ENCODE measurements at places on chromosomes 11 and 22.
A peak's percentile ranks its signal among the peaks of the same experiment; 100 is the strongest.

DNA sequence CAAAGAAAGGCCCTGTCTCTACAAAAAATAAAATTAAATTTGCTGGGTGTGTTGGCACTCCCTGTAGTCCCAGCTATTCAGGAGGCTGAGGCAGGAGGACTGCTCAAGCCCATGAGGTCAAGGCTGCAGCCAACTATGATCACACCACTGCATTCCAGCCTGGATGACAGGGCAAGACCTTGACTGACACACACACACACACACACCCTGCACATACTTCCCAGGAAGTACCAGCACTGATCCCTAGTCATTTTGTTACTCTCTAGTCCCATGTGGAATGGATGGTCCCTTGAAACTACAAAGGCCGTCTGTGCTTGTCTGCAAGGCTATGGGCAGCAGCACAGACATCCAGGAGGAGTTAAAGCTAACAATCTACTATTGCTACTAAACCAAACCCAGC is 59.7 kb upstream of the CYP2D6 start:
- DNase-seq: no peak

- peak; percentile 29 for DNase-seq
Measured at GRCh38 chr11:31141789-31142188, 227.8 kb downstream of the DCDC1 start.

DNA sequence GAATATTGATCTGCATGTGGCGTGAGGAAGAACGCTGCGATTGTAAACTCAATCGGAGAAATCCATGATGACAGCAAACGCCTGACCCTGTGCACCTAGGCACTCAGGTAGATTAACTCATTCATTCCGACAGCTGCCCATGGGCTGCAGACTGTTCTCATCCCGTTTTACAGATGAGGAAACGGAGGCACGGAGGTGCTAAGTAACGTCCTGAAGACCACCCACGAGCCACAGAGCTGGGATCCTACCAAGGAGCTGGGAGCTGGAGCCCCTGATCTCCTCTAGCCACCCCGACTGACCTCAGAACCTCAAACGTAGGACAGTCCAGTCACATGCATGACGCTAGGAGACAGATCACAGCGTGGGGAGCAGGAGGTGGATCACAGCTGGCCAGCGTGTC is 1092.7 kb downstream of the BRD1 start:
- no peak for DNase-seq

- DNase-seq: no peak
Measured at GRCh38 chr11:37394236-37394870, 796.3 kb upstream of the RAG2 start.

DNA sequence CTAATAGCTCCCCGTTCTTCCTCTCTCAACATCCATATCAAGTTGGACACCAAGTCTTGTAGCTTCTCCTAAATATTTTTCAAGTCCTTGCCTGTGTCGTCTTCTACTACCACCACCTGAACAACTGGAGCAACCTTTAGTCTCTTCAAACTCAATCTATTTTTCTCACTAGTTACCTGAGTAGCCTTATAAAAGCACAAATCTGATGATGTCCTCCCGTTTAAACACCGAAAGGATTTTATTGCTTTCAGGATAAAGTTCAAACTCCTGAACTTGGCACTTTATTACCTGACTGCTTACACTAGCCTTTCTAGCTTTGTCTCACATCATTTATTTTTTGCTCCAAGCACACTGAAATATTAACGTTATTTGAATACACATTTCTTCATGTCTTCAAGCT is 1.3 kb upstream of the PAK1 start:
- DNase-seq: no peak

GRCh38 chr11:78795621-78796261 is 221.1 kb upstream of the NARS2 start:
- DNase-seq: no peak

DNA sequence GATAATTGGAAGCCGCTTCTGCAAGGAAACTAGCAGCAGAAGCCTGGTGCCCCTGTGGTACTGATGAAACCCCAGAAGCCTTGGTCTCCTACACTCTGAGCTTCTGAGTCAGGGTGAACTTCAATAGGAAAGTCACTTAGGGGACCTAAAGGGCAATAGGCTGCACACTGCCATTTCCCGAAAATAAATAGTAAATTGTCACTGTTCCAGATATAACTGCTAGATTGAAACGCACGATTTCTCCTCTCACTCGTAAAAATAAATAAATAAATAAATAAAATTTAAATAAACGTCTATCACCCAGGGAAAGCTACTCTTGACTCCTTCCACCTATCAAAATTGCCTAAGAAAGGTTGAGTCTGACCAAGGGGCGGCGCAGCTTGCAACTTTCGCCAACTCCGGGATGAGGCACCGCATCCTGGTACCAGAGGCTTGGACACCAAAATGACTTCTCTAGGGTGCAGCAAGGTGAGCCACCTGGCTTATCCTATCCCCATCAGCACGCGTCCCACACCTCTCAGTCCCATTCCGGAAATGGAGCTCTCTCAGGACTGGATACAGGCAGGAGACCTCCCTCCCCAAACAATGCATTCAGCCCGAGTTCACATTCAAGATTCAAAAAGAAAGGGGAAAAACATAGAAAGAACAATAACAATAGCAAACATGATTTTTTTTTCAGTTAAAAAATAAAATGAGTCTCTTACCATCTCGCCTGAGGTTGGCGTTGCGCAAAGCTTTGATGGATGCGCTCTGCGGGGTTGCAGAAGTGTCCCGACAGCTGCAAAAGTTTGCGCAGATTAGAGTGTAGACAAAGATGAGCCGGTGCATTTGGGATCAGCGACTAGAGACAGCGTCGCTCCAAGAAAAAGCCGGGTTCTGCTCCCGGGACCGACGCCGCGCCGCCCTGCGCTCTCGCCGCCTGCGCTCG is 583 bp downstream of the PDGFD start:
- peak; percentile 66 for DNase-seq

GRCh38 chr22:42887120-42887519 is 30.0 kb upstream of the ARFGAP3 start:
- no peak for DNase-seq

DNA sequence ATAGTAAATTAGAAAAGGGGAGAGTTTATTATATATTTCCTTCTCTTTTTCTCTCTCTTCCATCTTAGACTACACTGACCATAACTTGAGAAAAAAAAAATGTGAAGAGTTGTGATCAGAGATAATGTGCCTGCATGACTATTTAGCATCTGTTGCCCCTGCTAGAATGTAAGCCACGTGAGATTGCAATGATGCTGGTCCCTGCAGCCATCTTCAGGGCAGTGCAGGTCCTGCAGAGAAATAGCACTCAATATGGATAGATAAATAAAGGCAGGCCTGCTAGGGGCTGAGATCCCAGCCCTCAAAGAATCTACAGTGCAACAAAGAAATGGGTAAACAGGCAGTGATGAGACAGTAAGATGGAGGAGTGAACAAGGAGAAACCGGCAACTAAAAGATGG is 7.8 kb upstream of the DKK3 start:
- DNase-seq: no peak

GRCh38 chr11:110919241-110919922 is 207.1 kb upstream of the ARHGAP20 start:
- DNase-seq: no peak

DNA sequence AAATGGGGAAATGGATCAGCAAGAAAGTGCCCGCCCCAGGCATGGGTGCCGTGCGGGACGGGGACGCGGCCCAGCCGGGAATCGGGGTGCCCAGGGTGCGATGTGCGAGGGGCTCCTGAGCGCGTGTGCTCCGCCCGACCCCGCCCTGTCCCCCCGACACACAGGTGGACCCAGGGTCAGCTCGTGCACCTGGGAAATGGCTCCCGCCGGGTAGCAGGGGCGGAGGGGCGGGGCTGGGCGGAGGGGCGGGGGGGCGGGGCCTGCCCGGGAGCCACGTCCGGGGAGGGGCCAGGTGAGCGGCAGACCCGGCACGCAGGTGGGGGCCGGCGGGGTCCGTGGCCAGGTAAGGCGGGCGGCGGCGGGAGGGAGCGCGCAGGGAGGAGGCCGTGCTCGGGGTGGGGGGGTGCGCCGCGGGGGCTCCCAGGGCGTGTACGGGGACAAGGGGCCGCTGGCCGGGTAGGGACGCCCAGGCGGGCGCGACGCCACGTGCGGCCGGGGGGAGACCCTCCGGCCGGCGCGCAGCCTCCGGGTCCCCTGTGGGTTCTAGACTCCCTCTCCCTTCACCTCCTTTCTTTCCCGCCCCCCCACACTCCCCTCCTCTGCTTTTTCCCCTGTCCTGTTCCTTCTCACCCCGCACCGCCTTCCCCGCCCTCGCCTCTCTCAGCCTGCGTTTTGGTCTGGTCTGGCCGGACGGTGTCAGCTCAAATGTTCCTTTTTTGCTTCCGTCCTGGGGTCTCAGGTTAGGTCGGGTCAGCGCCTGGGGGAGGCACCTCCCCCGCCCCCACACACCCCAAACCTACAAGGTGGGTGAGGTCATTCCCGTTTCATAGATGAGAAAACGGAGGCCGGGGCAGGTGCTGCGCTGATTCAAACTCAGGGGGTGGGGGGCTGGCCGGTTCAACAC is at the start of gene ARHGAP8:
ARHGAP8 (plus strand) TSS at position 291 of the 904 bp plus-strand sequence. CDS start 33,953 bp downstream, outside the sequence.
- DNase-seq: peak; percentile 49

GRCh38 chr11:71236836-71237475 is 15.4 kb downstream of the SHANK2 start:
- DNase-seq: no peak

DNA sequence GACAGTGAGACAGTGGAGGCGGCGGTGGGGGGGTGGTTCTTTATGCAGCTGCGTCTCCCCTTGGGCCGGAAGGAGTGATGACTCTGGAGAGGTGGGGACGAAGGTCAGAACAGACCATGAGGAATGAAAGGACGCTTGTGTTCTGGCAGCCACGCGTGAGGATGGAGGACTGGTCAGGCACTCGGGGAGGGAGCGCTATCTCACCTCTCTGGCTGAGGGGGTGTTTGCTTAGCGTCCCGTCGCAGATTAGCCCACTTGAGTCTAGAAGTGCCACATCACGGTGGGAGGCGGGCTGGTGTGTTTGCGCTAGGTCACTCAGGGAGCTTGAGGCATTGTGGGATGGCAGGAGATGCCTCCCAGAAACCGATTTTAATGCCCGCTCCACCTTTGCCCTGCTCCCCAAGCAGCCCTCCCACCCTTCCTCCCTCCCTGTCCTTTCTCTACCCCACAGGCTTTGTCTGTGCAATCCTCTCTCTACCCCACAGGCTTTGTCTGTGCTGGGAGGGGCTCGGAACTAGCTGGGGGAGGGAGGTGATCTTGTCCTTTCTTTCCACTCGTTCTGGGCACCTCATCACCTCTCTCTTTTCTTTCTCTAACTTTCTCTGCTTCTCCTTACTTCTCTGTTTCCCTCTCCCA is 97.8 kb downstream of the PKNOX2 start:
- DNase-seq: no peak

DNA sequence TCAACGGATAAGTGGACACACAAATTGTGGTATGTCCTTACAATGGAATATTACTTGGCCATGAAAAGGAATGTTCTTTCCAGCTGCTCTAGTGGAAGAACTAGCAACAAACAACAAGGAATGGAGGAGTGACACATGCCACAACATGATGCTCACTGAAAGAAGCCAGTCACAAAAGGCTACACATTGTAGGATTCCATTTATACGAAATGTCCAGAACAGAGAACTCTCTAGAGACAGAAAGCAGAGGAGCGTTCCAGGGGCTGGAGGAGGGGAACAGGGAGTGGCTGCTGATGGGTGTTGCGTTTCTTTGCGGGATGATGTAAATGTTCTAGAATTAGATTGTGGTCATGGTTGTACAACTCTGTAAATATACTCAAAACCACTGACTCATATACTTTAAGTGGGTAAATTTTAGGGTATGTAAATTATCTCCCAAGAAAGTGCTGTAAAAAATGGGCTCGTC is 32.4 kb upstream of the PDGFB start:
- DNase-seq: no peak

DNA sequence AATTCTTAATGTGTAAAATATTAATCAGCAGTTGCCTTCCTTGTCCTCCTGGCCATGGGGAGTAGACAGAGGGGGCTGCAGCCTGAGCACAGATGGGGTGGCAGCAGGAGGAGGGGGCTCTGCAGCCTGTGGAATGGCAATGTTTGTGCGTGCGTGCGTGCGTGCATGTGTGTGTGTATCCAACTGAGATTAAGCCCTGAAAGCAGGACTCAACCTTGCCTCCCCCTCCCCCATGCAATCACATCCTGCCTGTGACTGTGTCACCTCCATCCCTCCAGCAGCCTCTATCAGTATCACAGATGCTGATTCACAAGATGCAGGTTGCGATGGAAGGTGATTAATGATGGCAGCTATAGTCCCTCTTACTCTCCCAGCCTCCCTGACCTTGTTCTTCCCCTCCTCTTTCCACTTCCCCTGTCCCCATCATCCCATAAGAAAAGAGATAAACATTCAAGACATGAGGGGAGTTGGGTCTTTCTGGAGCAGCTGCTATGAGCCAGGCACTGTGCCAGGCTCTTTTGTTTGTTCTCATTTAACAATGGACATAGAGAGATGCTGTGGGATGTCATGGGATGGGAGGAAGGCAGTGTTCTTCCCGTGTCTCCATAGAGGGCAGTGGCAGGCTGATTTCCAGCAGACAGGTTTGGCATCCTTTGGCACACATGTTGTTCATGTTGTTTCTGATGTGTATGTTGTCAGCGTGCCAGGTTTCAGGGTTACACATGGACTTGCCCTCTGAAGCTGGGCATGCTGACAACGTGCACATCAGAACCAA is 43.8 kb upstream of the NECTIN1 start:
- peak; percentile 35 for DNase-seq

DNA sequence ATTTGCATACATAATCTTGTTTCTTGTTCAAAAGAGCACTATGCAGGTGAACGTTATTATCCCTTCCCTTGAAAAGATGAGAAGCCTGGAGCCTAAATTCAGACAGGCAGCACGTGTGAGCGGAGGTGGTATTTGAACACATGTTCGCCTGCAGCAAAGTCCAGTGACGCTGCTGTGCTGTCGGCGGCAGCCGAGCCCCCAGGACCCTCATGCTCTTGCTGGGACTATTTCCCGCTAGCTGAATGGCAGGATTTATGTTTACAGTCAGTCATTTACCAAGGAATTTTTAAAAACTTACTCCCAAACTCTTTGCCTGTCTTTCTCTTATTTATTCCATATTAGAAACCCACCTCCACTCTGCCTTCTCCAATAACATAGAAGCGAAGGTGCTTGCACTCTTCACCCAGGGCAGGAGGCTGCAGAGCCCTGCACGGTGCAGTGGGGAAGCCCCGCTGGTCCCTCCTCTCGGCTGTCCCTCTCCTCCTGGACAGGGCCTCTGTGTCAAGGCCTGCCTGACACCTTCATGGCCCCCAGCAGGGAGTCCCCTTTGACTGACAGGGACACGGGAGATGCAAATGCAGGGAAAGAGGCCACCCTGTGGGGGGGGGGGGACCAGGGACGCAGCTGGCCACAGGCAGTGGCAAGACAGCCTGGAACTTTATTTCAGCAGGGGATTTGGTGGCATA is 528.5 kb upstream of the B3GAT1 start:
- DNase-seq: no peak
